CD4-positive, CD25-positive, alpha-beta regulatory T cell (primary cell): ENCODE measurements at places on chromosomes 3 and 15.

- DNase-seq, result no peak
Measured at GRCh38 chr3:14605067-14605466, 46.5 kb upstream of the CCDC174 start.

GRCh38 chr15:50381438-50381837 lies 26.4 kb upstream of the GABPB1 start:
- no peak for DNase-seq

DNA sequence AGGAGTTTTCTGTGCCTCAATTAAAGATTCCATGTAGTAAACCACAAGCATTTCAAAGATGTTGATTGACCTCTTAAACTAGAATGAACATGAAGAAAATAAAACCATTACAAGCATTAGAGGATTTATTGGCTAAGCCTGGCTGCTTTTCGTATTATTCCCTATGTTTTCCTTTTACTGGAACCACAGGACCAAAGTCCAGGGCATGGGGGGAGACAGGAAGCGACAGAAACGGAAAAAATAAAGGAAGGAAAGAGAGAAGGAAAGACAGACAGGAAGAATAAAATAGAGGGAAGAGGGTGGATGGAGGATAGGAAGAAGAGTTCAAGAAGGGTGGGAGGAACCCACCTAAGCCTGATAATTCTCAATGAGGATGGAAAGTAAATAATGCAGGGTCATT lies 169.9 kb downstream of the SHQ1 start:
- DNase-seq, result no peak

GRCh38 chr3:94548581-94549316 lies 485.9 kb downstream of the NSUN3 start:
- DNase-seq, result no peak

DNA sequence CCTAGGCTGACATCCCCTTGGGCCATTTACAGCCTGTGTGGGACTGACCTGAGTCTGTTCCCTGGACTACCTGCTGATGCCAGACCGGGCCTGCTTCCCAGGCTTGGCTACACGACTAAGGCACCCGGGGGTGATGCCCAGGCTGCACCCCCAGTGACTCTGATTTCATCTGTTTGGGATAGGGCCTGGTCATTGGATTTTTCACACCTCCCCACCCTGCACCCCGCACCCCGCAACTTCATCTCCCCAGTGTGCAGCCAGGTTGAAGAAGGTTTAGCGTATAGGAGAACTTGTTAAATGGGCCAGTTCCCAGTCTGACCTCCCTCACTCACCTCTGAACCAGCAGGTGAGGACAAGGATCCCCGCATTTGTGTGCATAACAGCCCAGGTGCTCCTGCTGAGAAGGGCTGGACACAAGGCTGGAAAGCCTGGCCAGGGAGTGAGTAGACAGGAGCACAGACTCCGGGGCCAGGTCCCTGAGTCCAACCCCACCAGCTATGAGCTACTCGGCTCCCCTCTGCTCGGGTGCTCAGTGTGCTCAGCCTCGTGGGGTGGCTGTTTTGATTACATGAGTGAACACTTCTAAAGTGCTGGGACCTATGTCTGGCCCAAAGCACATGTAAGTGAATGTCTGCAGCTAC lies 18.5 kb downstream of the SLC6A20 start:
- DNase-seq, result no peak

DNA sequence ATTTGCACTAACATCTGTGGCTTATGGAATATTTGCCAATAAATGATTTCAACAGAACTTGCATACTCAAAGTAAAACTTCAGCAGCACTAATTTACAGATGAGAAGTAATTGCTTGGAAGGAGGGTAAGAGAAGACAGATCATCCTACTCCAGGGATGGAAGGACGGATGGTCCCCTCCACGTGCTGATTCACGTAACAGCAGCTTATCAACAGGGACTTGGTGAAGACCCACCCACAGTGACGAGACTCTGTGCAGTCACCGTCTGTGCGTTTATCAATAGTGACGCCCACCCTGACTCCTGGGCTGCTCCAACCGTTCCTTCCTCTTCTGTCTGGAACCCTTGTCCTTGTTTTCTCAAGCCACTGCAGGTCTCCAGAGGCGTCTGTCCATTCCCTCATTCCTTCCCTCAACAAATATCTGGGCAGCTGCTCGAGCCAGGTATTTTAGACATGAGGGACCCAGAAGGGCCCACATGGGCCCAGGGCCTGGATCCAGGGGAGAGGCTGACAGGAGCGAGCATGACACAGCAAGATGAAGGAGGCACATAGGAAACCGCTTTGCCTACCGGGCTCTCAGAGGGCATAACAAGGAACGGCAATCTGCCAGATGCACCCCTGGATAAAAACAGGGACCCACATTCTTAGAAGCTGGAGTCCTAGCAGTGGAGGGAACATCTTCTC lies 33.3 kb downstream of the PCSK6 start:
- no peak for DNase-seq

DNA sequence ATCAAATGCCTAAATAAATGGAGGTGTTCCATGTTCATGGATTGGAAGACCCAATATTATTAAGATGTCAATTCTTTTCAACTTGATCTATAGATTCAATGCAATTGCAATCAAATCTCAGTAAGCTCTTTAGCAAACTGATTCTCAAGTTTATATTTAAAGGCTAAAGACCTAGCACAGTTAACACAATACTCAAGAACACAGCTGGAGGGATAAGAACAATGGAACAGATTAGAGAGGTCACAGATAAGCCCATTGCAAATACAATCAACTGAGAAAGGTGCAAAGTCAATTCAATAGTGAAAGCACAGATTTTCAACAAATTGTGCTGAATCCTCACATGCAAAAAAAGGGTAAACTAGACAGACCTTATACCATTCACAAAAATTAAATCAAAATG lies 198.9 kb downstream of the P3H2 start:
- DNase-seq, result no peak

GRCh38 chr15:100224206-100225185 lies 117.3 kb downstream of the ADAMTS17 start:
- DNase-seq, result peak; percentile 14

GRCh38 chr15:42056934-42057798 lies 36.3 kb upstream of the PLA2G4E start:
- peak; percentile 38 for DNase-seq

DNA sequence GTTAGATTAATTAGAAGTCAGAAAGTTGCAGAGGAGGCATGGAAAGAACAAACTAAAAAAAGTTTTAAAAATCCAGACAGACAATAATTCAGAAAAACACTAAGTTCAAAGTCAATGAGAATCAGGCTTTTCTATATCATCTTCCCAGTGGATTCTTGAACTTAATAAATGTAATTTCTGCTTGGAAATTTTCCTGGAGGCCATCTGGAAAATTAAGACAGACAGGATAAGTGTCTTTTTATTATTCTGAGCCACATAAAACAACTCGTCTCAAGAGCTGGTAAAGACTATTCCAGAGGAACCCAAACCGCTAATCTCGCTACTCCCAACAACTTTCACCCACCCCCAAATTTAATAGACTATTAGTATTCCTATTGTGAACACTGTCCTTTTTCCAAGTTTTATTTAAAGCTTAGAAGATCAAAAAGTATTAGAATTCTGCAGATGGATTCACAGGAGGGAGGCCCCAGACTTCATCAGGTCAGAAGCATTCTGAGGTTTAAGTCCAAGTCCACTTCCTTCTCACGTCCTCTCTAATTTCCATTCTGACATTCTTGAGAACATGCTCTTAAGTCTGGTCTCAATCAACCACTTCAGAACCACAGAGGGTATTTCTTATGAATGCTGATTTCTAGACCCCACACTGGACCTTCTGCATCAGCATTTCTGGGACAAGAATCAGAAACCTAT lies 61.3 kb downstream of the ERC2 start:
- DNase-seq, result no peak

DNA sequence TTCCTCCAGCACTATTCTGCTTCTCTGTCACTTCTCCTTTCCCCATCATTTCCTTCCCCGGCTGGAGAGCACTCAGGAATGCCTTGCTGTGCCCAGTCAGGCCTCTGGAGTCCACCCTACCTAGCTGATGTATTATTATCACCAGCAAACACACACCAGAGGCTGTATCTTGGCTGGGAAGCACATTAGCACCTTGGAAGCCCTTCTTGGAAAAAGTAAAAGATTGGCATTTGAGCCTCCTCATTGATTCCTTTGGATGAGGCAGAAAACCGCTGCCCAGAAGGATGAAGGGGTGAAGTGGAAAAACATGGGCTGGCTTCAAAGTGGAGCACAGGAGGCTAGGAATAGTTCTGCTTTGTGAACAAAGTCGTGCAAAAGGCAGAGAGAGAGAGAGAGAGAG lies 244.3 kb downstream of the RPLP1 start:
- DNase-seq, result no peak

DNA sequence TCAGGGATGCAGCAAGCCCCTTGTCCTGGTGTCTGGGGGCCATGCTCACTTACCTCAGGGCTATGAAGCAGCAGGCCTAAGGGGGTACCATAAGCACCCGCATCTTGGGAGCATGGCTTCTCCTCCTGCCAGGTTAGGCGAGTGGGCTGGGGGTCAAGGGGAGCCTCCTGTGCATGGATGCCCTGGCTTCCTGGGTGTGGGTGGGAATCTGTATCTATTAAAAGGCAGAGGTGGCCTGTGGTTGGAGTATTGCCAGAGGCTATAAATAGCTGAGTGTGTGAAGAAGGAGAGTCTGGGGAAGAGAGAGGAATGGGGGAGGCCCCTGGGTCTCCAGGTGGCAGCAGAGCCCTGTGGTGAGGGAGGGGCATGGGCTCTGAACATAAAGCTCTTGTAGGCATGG lies 19.5 kb downstream of the ACVR2B start:
- no peak for DNase-seq

DNA sequence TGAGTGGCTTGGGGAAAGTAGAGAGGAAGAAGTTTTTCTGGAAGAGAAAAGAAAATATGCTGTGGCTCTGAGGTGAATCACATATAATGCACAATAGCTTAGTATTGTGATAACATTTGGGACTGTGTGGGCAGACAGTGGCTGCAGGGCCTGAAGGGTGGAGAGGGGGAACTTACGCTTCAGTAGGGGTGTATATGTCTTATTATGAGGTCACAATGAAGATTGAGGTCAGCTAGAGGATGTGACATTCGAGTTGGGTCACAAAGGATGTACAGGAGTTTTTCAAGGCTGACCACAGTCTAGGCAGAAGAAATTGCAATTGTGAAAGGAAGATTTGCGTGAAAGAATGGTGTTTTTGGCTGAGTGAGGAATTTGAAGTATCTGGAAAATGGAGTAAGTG lies 414.8 kb downstream of the LPP start:
- DNase-seq, result no peak

DNA sequence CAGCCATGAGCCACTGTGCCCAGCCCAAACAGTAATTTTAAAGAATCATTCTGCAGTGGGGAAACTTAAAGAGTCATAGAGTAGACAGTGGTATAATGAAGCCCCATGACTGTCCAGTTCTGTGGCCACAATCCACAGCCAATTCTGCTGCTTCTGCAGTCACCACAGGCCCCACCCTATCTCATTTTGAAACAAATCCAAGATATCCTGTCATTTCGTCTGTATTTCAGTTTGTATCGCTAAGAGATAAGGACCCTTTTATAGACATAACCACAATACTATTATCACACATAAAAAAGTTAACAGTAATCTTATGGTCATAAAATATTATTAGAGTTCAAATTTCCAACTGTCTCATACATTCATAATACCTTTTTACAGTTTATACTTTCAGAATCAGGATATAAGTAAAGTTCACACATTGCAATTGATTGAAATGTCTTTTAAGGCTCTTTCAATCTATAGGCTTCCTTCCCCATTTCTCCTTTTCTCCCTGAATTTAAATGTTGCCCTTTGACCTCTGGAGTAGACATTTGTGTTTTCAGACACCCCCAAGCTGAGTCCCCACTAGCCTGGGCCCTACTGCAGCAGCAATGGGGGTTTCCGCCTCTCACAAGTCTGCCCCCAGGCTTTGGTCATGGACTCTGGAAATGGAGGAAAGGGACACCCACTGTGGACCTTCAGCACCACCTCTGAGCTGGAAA lies 4.2 kb upstream of the NUP210 start:
- DNase-seq, result no peak

DNA sequence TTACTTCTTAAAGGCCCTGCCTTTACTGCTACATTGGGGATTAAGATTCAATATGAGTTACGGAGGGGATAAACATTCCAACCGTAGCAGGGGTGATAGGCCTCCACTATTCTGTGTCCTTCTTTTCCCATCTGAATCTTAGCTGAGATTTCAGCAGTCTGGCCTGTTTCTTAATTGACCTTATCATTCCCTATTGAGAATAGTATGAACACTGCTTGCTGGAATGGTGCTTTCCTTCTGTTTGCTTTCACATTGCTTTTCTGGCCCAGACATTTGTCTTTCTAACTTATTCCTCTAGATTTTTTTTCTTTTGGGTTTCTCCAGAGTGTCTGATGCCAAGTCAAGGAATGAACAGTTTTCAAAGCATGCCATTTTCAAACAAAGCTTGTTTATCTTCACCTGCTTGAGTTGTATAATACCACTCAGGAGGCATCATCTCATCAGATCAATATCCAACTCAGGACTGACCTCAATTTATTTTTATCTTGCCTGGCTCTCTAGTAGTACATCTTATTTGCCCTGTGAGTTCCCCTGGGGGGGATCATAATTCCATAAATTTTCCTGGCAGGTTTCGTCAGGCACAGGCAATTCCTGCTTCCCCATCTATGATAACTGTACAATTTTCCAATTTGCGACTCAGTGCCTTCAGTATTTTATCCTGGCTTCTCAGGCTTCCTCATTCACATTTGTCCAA lies 161.1 kb upstream of the STT3B start:
- no peak for DNase-seq

DNA sequence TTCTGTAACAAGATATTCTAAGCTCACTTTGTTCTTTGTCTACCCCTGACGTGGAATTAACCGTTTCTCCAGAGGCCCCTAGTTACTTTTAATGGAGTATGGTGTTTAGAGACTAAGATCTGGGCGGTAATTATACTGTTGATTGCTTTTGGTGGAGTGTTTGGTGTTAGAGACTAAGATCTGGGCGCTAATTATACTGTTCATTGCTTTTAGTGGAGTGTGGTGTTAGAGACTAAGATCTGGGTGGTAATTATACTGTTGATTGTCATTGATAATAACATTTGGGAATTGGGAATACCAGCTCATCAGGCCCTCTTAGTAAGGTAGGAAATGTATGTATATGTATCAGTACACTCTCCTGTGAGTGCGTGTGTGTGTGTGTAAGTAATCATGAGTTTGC lies 66.6 kb downstream of the LMLN start:
- DNase-seq, result no peak

- no peak for DNase-seq
Measured at GRCh38 chr15:78682004-78682651, 41.1 kb upstream of the CHRNB4 start.

- DNase-seq, result no peak
Measured at GRCh38 chr3:168037020-168037419, 58.7 kb downstream of the GOLIM4 start.

DNA sequence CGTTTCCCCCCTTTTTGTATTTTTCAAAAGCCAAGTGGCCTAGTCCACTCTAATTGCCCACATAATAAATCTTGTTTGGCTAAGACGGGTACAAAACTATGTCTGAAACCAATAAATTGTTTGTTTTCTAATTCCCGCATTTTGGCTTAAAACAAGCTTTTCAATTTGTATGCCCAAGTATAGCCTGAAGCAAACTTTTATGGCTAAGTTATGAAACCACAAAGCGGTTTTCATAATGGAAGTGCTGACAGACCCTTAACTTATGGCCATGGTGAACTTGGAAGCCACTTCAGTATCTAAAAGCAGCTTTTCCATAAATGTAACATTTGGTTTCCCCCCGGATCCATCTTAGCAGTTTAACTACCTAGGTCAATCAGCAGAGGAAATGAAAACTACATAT lies 29.9 kb upstream of the POLR2M start:
- DNase-seq, result no peak
